ENCODE measurements at places on chromosomes 12 and 14. TPM values are rescaled to one million over a fixed set of nuclear protein-coding genes. Genes with fewer than 3 reads are reported as not detected.

Gene WNT1
- not detected for total RNA-seq

Gene ARHGAP9
- total RNA-seq, result 0.92 TPM

Gene AP4S1
- total RNA-seq, result 3.3 TPM

Gene PTGER2
- total RNA-seq, result 0.41 TPM

Gene POTEG
- not detected for total RNA-seq

Gene RALGAPA1
- total RNA-seq, result 31.5 TPM

Gene MOK
- total RNA-seq, result 9.8 TPM

DNA sequence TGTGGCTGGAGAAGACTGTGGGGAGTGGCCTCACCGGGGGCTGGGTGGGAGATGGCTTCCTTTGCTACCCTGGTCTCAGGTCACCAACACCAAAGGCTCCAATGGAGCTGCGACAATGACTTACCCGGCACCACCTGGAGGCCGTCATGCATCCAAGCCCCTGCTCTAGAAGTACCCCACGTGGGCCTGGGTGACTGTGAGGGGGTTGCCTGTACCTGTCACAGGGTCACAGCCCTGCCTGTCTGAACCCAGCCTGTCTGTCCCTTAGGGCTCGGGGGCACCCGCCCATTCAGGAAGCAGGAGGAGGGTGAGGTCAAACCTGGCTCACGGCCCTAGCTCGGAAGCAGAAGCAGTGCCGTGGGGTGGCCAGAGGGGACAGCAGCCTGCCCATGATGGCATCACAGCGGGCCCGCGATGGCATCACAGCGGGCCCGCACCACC lies 18.9 kb downstream of the ABCB9 start:
- DNase-seq, result no peak

DNA sequence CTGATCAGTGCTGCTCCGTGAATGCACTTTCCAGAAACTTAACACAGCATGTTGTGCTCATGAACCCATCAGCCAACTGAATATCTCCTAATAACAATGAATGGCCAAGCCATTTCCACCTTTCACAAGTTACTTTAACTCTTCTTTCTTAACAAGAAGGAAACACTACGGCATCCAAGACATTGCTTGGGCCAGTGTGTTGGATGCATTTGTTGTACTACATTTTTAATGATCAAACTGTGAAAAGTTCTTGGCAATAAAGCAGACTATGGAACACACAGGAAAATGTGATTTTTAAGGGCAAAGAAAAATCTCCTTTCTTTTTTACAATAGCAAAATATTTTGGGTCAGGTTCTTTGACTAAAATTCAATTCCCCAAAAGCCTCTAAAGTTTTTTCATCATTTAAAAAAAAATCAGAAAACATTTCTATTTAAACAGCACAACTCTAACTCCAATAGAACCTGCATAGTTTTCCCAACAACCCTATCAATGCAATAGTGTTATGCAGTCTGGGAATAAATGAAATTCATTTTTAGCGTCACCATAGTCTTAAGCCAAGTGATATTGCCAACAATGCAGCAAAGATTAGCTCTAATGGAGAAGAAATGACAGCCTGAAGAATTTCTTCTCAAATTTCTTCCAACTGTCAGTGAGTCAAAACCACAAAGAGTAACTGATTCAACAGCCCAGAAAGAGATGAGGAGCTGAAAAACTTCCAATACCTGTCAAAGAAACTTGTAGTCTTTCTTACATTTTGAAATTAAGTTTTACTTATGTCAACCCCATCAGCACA lies 50.7 kb upstream of the PTPRR start:
- no peak for DNase-seq

- no peak for DNase-seq
Measured at GRCh38 chr12:70449074-70449752, 83.1 kb downstream of the KCNMB4 start.

- no peak for DNase-seq
Measured at GRCh38 chr12:18676141-18676540, 61.7 kb downstream of the PLCZ1 start.

DNA sequence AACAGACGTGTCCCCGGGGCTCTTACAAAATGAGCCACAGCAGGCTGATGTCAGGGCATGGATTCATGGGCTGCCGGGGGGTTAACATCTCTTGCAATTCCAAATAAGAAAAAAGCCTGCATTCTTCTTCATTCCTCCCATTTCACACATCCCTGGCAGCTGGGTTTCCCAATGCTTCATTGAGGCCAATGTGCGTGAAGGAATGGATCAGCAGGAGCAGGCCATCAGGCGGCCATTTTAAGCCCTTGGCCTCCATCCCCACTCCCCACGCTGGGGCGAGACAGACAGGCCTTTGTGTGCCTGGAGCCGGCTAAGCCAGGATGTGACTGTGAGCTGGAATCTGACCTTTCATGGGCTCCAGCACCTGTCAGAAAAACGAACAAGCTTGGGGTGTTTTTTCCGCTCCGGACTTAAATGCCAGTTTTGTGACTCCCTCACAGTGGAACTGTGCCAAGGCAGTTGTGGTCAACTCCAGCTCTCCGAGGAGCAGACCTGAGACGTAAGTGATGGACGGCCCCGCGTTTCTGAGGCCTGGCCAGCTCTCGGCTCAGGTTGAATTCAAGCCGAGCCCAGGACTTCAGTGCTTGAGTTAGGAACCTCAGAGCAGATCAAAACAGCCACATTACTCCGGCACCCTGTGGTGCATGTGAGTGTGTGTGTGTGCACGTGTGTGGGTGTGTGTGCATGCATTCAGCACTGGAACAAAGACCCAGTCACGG lies 133.1 kb downstream of the TMEM30B start:
- DNase-seq, result no peak

- no peak for DNase-seq
Measured at GRCh38 chr14:52333823-52334657, 19.9 kb downstream of the PTGER2 start.

DNA sequence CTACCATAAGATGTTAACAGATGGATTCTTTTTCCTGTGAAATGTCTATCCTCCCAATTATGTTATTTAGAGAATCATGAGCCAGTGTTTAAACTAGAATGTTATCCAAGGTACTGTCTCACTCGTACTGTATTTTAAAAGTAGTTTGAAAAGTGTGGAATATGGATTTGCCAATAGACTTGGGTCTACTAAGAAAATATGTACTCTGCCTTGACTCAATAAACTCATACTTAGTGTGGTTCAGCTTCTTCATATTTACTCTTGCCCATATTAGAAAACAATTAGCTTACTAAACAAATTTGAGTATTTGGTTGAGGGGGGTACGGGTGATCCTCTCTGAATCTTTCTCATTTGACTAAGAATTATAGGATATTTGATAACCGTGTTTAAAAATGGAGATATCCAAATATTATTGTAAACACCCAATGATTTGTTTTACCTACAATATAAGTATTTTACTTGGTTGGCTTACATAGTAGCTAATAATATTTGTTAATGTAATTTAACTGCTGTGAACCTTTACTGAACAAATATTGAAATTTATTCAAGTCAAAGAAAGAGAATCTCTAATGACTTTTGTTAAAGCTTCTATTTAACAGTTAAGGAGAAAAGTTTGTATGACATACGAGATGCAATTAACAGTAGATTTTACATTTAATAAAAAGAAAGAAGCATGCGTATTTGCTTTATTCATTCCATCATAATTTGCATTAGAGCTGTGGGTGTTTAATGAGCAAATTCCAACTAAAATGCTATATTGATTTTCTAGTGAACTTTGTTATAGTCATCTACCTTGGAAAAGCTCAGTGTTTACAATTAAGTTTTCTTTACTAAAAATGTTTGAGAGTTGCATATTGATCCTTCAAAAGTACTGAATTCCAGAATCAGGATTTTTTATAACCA lies 81.2 kb downstream of the MIPOL1 start:
- no peak for DNase-seq

Data from Panc1 (cell line).